Fibroblast of lung (primary cell): ENCODE measurements at places on chromosomes 4 and X. TPM values are rescaled to one million over a fixed set of nuclear protein-coding genes. Genes with fewer than 3 reads are reported as not detected.
A peak's percentile ranks its signal among the peaks of the same experiment; 100 is the strongest.

Gene DDX53
- not detected in 2 replicates for polyA plus RNA-seq

GRCh38 chr4:76515975-76516843 lies 81.2 kb downstream of the SHROOM3 start:
- no peaks in the 10 kb centered on the region for H3K4me1 ChIP-seq
- H3K27ac ChIP-seq: no peak overlapping the region
- DNase-seq: no peak
- H3K36me3 ChIP-seq: no peaks in the 10 kb centered on the region
- H3K27me3 ChIP-seq: no peaks in the 10 kb centered on the region
- H3K4me3 ChIP-seq: no peak overlapping the region

DNA sequence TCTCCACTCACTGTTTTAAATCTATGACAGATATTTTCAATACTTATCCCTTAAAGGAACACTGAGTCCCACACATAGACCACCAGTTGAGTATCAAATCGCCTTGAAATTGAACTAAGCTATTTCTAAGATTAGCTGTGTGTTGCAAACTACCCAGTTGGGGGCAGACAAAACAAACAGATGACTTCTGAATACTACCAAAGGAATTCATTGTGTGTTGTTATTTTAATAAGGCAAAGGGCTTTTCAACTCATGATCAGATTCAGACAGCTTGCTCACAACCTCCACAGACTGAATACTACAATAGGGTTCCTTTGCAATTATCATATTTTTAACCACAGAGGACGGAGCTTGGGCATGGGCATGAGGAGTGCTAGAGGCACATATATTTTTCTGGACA lies 283.0 kb upstream of the GPC4 start:
- H3K27me3 ChIP-seq: no peaks in the 10 kb centered on the region
- H3K4me1 ChIP-seq: no peaks in the 10 kb centered on the region
- peak; percentile 28 for DNase-seq
- no peak overlapping the region for H3K27ac ChIP-seq

DNA sequence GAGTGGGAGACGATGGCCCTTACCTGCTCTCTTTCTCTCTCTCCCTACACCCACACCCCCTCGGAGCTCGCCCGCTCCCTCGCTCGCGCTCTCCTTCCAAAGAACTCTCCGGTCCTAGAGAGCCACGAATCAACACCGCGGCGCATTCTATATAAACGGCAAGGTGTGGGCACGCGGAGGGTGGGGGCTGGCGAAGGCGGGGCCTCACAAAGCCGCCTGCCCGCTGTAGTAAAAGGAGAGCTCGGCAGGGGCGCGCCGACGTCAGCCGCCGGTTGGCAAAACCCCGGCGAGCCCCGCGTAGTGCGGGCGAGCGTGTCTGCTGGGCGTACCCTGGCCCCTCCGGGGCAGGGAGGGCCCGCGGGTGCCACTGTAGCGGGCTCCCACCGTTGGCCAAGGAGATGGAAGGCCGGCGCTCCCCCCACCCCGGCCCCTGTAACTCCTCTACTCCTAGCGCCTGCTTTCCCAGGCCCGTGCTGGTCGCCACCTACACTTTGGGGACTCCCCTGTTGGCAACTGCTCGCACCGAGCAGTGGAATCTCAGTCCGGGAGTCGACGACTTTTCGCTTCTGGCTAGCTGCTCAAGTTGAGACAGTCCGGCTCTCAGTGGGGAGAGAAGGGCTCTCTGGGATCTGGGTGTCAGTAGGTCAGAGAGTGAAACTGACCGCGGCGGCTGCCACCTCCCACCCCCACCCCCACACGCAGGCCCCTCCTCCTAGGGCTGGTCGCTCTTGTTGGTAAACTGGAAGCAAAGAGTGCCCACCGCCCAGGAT lies 325.5 kb upstream of the F9 start:
- DNase-seq: peak; percentile 59
- no peak overlapping the region for H3K27ac ChIP-seq
- H3K27me3 ChIP-seq: no peaks in the 10 kb centered on the region

GRCh38 chr4:52126966-52127365 lies 75.9 kb downstream of the SPATA18 start:
- no peak for DNase-seq
- H3K36me3 ChIP-seq: no peaks in the 10 kb centered on the region
- H3K27me3 ChIP-seq: no peaks in the 10 kb centered on the region
- no peak overlapping the region for H3K4me3 ChIP-seq

- no peak overlapping the region for H3K27ac ChIP-seq
- no peaks in the 10 kb centered on the region for H3K27me3 ChIP-seq
- no peak for DNase-seq
Measured at GRCh38 chr4:112416464-112416863, 99.5 kb downstream of the NEUROG2 start.

- H3K27me3 ChIP-seq: no peaks in the 10 kb centered on the region
- no peak overlapping the region for H3K4me3 ChIP-seq
- H3K4me1 ChIP-seq: no peaks in the 10 kb centered on the region
- H3K36me3 ChIP-seq: no peaks in the 10 kb centered on the region
- no peak overlapping the region for H3K27ac ChIP-seq
Measured at GRCh38 chr4:6112606-6113290, 87.6 kb downstream of the JAKMIP1 start.

DNA sequence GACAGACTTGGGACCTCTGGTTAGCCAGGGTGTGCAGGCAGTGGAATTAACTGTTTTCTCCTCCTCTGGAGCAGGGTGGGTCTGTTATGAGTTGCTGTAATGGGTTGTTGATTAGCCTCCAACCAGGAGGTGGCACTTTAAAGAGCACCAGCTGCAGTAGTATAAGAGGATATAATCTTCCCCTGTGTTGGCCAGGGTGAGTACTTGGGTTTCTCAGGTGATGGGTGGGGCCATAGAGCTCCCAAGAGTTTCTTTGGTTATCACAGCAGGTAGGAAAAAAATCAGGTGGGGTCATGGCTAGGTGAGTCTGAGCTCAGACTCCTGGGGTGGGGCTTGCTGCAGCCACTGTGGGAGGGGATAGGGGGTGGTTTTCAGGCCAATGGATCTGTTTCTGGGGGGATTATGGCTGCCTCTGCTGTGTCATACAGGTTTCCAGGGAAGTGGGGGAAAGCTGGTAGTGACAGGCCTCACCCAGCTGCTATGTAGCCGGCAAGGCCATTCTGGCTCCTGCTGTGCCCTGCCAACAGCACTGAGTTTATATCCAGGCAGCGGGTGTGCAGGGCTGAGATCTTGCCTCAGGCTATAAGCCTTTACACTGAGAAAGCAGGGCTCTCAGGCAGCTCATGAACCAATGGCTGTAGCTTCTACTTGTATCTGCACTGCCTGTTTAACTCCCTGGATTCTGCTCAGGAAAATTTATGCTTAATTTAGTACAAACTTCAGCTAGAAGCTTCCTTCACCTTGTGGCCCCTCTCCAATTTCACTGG lies 70.1 kb downstream of the CCNG2 start:
- peaks cover 9% of the 10 kb centered on the region for H3K27me3 ChIP-seq
- DNase-seq: no peak
- H3K4me1 ChIP-seq: no peaks in the 10 kb centered on the region
- H3K4me3 ChIP-seq: no peak overlapping the region
